ENCODE measurements at places on chromosomes 5 and 9. TPM values are rescaled to one million over a fixed set of nuclear protein-coding genes. Genes with fewer than 3 reads are reported as not detected.

SFXN1 gene
- total RNA-seq = 21.5 TPM

SPATA31D3 gene
- total RNA-seq = not detected

CARTPT gene
- total RNA-seq = not detected

GBGT1 gene
- 6.6 TPM for total RNA-seq

RELL2 gene
- total RNA-seq = 0.44 TPM

WDR38 gene
- not detected for total RNA-seq
